ENCODE measurements at places on chromosomes 4 and X.
A peak's percentile ranks its signal among the peaks of the same experiment; 100 is the strongest.

DNA sequence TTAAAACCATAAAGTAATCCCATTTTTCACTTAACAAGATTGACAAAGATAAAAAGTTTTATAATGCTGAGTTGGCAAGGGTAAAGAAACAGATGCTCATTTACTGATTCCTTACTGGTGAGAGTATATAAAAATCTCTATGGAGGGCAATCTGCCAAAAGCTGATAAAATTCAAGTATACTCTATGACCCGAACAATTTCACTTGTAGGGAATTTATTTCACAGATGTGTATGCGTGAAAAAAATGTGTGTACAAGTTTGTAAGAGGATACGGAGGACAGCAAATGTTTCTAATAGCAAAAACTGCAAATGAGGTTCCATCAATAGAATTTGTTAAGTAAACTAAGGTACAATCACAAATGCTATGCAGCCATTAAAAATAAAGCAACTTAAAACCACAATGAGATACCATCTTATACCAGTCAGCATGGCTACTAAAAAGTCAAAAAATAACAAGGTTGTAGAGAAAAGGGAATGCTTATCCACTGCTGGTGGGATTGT lies 23.4 kb downstream of the DHX15 start:
- no peak for DNase-seq

DNA sequence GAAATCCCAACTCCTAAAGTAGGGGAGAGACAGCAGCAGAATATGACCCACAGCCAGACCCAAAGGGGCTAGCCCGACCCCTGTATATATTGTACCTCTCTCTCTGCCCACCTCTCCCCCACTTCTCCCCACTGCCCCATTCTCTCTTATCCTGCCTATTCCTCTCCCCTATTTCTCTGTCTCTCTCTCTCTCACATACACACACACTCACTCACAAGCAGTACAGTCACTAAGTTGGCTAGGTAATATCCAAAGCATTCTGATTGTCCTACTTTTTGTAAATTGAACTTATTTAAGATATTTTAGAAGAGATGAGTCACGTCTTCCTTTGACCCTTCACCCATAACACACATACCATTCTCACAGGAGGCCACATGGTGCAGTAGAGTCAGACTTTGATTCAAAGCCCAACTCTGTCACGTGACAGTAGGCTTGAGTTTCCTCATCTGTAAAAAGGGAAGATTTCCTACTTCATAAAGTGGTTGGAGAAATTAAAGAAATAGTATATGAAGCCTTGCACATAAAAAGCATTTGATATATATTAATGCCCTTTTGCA lies 29.5 kb downstream of the SRPX2 start:
- DNase-seq = no peak

GRCh38 chrX:19256986-19257385 lies 86.7 kb upstream of the PDHA1 start:
- no peak for DNase-seq

DNA sequence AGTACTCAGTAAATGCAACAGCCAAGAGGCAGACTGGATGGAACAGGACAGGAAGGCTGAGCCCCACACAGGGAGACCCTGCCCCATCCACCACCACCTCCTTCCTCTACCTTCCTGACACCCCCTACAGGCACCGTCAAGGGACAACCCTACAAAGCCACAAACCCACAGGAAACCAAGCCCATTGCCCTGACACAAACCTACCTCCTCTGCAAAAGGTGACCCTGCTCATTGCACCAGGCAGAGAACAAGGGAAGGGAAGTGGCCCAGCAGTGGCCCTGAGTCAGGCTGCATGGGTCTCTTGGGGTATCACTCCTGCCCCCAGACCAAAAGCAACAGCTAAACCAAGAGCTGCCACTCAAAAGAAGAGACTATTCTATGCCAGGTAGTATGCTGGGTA lies 21.0 kb downstream of the JAKMIP1 start:
- no peak for DNase-seq

DNA sequence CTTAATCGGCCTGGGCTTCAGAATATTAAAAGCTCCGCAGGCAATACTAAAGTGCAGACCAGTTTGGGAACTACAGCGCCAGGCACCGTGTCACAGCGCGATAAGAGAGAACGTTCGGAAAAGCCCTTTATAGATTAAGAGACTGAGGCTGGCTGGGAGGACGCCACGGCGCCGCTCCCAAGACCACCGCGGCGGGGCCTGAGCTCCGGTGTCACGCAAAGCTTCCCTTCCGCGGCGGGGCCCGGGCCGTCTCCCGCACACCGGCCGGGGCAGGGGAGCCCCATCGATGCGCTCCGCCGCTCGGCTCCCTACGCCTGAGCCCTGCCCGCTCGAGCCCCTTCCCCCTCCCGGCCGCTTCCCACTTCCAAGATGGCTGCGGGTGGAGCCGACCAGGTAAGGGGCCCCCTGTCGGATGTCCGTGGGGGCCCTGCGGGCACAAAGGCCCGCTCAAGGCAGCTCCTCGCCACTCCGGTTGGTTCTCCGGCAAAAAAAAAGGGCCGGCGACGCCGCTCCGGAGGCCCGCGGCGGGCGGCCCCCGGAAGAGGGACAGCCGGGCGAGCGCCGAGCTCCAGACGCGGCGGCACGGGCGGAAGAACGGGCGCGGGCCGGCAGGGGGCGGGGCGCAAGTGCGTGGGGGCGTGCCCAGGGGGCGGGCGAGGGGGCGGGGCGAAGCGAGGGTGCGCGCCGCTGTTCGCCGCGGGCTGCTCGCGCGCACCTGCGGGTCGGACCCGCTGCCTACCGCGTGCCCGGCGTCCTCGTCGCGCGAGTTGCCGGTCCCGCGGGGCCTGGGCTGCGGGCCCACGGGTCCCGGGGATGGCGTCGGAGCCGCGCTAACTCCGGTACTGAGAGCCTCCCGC lies at the start of gene TBC1D14:
Gene TBC1D14, plus strand, starts transcription at position 714 of the 857 bp plus-strand sequence. CDS start 13,564 bp downstream, outside the sequence.
- peak; percentile 93 for DNase-seq

- no peak for DNase-seq
These were observed 15.6 kb upstream of the UGT2A1 start for GRCh38 chr4:69668680-69669079.

GRCh38 chr4:2852481-2852921 lies 8.9 kb downstream of the ADD1 start:
- DNase-seq = no peak

DNA sequence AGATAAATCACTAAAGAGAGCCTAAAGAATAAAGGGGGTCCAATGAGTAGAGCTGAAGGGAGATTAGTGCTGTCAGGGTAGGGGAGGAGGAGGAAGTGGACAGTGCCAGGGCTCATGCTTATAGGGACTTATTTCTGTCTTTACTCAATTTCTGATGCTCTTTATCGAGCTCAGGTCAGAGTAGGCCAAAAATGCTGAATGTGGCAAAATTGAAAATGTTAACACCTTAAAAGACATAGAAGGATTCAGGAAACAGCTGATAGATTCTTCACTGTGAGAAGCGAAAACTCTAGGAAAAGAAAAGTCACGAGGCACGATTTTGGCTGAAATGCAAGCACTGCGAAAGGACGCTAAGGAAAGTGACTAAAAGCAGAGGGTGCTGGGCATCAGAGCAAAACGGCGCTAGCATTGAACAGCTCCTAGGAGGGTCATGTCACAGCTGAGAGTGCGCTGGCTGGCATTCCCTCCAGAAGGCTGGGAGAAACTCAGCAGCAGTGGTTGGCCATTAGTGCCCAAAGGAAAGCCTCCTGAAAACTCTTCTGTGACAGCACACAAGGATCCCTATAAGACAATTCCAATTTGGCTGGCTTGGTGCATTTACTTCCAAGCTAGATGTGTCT lies 150.9 kb downstream of the HS6ST2 start:
- no peak for DNase-seq

DNA sequence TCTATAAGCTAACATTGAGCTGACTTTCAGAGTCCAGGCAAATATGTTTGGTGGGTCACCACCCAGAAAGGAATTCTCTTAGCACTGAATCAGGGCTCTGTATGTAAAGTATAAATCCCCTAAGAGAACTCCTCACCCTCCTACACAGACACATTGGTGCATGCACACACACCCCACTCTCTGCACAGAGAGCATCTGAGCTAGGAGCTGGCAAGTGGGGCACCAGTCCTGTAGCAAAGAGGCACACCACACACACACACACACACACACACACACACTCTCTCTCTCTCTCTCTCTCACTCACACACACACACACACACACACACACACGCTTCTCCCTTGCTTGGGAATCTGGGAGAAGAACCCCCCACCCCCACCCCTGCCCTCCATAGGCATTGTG lies 3.2 kb downstream of the SLITRK2 start:
- no peak for DNase-seq

DNA sequence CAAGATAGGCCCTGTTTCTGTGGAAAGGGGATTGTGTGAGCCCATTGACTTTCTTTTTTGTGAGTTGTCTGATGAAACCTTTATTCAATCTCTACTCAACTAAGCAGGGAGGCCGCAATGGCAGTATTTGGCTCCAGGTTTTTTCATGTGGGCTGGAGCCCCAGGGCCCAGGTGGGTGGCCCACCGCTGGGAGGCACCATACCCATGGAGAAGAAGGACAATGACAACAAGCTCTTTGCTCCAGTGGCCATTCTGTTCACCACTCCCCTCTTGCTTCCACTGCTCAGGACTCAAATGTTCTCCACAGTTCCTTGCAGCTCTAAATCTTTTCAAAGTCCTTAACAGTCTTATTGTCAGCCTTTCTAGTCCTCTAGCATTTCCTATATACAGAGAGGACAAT lies 54.1 kb downstream of the HOPX start:
- no peak for DNase-seq

GRCh38 chrX:40437348-40437747 lies 143.4 kb upstream of the ATP6AP2 start:
- no peak for DNase-seq

GRCh38 chr4:13907255-13907751 lies 279.8 kb upstream of the BOD1L1 start:
- DNase-seq = no peak

DNA sequence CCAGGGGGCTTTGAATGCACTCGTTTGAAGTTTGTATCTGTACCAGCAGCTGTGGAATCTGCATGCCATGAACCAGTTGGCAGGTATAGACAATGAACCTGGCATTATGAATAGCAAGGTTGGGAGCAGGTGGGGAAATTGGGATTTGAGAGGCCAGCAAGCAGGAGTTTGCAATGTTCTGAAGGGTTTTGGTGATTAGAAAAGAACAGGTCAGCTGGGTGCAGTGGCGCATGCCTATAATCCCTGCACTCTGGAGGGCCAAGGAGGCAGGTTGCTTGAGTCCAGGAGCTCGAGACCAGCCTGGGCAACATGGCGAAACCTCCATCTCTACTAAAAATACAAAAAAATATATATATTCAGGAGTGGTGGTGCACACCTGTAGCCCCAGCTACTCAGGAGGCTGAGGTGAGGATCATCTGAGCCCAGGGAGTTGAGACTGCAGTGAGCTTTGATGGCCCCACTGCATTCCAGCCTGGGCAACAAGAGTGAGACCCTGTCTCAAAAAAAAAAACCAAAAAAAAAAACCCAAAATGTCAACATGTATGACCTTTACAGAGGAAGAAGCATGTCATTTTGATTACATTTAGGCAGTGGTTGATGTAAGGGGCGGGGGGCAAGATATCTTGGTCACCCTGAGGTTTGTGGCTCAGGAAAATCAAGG lies 63.9 kb downstream of the TSC22D3 start:
- no peak for DNase-seq

- no peak for DNase-seq
These were observed 1124.1 kb downstream of the ADGRL3 start for GRCh38 chr4:62324215-62324614.

DNA sequence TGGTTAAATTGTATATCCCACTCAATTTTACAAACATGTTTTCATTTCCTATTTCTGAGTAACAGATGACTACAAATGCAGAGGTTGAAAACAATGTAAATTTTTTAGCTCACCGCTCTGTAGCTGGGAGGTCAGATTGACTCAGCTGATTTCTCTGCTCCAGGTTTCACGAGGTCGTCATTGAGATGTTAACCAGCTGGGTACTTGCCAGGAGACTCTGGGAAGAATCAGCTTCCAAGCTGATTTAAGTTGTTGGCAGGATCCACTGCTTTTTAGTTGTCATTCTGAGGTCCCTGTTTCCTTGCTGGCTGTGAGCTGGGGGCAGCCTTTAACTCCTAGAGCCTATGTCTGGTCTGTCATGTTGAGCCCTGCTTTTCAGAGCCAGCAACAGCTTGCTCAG lies 864.3 kb upstream of the AGA start:
- no peak for DNase-seq

GRCh38 chrX:101749436-101749835 lies 89.8 kb upstream of the ARMCX2 start:
- DNase-seq = no peak

Measured in ecto neural progenitor cell (in vitro differentiated cells).